Adrenal gland (tissue), 19 donors: ENCODE measurements at places on chromosomes 7 and 10. TPM values are rescaled to one million over a fixed set of nuclear protein-coding genes. Genes with fewer than 3 reads are reported as not detected.
A peak's percentile ranks its signal among the peaks of the same experiment; 100 is the strongest.

- no peak for DNase-seq
Measured at GRCh38 chr10:109417803-109418202, 505.5 kb downstream of the XPNPEP1 start.

The AGBL3 gene
- 2.0 TPM for polyA plus RNA-seq

DNA sequence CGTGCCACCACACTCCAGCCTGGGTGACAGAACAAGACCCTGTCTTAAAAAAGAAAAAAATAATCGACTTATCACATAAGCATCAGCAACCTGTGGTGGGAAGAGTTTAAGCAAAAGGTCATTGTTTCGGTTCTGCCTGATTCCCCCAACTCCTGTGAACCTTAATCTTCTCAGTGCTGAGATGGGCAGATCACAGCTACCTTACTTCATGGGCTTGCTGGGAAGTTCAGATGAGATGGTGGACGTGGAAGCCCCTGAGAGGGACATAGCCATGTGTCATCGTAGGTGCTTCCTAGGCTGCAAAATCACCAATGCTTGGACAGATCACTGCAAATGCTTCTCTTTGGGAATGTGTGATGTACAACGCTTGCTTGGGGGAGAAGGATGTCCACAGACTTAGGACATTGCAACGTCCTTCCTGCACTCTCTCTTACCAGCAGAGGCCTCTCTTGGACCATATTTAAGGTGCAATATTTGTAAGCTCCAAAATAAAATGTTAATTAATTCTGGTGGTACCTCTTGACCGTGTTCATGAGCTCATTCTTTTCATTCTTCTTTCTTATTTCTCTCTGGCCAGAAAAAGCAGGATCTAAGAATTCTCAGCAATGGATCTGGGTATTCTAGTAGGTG is 8.6 kb downstream of the GJD4 start:
- no peak for DNase-seq

The BCL7B gene
- 77.7 TPM for polyA plus RNA-seq

- DNase-seq = no peak
Measured at GRCh38 chr10:124375353-124375614, 43.4 kb downstream of the OAT start.

The NXPH1 gene
- polyA plus RNA-seq = 25.8 TPM

The A1CF gene
- not detected for polyA plus RNA-seq

- DNase-seq = no peak
Measured at GRCh38 chr7:112186300-112186699, 19.9 kb downstream of the DOCK4 start.

- DNase-seq = no peak
Measured at GRCh38 chr7:74294191-74294998, 5.2 kb downstream of the CLIP2 start.

GRCh38 chr10:123583639-123584418 is 82.3 kb upstream of the GPR26 start:
- peak; percentile 93 for DNase-seq

GRCh38 chr10:64219271-64220025 is 698.2 kb downstream of the REEP3 start:
- no peak for DNase-seq

- DNase-seq = no peak
Measured at GRCh38 chr10:68508090-68508489, 19.2 kb downstream of the SLC25A16 start.

- DNase-seq = no peak
Measured at GRCh38 chr7:41544241-41544640, 158.6 kb downstream of the INHBA start.

The CDH23 gene
- polyA plus RNA-seq = 20.2 TPM

The SHH gene
- 7.0 TPM for polyA plus RNA-seq

GRCh38 chr7:99699946-99700345 is 20.1 kb upstream of the CYP3A5 start:
- no peak for DNase-seq

- no peak for DNase-seq
Measured at GRCh38 chr7:115356139-115356746, 434.3 kb downstream of the MDFIC start.

DNA sequence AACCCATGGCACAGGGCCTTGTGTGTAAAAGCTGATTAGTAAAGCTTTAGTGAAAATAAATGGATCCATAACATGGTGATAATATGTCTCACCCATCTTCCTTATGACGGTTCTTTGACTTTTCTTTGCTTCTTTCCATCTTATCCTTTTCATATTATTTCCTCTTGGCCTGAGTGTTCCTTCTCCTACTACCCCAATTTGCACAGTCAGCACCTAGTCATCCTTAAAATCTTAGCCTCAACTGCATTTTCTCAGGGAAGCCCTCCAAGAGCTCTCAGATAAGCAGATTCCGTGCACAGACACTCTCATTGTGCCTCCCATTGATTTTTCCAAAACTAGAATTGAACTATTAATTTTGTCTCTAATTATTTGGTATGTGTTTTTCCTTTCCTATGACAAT is 112.4 kb downstream of the PTN start:
- DNase-seq = no peak

The CAV2 gene
- 14.8 TPM for polyA plus RNA-seq

DNA sequence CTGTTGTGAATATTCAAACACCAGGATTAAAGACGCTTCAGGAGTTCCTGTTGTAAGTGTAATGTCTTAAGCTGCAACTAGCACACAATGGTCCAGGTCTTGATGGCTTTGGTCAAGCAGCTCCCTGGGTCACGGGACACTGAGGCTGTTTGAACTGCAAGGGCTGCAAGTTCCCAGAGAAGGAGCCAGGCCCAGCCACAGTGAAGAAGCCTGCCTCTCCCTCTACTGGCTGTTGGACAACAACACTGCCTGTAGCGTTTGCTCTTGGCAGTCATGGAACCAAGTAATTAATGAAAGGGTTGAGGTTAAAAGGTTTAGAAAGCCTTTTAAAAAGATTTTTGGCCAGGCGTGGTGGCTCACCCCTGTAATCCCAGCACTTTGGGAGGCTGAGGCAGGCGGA is 31.9 kb upstream of the GUSB start:
- peak; percentile 55 for DNase-seq

GRCh38 chr7:130614449-130614848 is 54.1 kb downstream of the COPG2 start:
- no peak for DNase-seq

DNA sequence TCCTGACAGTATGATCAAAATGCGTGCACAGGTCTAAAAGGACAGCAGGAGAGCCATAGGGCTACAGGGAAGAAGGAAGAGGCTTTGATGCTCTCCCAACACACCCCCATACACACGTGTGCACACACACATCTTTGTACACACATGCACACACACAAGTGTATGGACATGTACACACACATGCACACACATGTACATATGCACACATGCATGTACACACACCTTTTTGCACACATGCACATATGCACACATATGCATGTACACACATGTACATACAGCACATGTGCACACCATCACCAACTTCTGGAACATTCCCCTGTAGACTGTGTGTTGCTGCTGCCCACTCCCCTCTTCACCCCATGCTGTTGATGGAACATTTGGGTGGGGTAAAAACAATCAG is 255.6 kb upstream of the CTBP2 start:
- no peak for DNase-seq

The GNGT1 gene
- polyA plus RNA-seq = not detected

The MRC1 gene
- 25.7 TPM for polyA plus RNA-seq

- DNase-seq = no peak
Measured at GRCh38 chr7:138460176-138460648, at the start of gene TRIM24. TSS of gene TRIM24 (plus strand) at chr7:138460259. CDS start at chr7:138460549, 290 bp downstream.

DNA sequence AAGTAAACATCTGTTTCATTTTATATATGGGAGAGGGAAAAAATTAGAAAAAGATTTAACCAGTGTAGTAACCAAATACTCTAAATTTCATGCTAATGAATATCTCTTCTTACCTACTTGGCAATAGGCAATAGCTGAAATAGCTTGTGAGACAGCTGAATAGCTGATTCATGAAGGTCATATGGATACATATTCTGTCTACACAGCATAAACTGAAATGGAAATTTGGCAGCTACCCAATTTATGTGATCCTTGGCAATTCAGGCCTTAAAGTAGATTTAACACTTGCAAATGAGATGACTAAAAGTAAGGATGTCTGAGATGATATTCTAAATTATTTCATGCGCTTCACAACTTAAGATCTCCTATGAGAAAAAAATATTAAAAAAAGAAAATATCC is 261.2 kb upstream of the SEMA3A start:
- DNase-seq = no peak

The STMP1 gene
- polyA plus RNA-seq = 52.4 TPM

The VPS41 gene
- polyA plus RNA-seq = 13.8 TPM

DNA sequence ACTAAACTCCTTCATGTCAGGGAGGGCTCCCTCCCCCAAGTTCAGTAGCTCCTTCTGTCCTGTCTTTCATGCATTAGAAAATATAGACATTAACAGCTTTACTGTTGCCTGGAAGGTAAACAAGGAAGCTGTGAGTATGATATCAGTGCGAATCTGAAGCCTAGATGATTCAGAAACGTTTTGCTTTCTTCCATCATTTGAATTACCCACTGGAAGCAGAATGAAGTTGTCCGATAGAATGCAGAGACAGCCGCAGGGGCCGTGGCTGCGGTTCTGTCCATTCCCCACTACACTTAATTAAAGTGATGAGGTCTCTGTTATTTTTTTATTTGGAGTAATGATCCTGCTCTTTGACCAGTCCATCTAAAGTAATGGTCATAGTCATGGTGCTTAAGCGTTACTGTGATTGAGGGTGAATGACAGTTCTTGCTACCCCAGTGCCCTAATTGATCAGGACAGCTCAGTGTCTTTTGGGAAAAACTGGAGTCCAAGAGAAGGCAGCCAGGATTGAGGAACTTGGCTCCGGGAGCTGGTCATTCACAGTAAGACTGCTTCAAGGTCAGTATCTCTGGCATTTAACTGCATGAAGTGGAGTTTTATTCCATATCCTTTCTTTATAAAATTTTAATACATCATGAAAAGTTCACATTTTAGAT is 69.9 kb downstream of the PTPRE start:
- DNase-seq = no peak

The GNG11 gene
- polyA plus RNA-seq = 39.0 TPM

The MYL7 gene
- polyA plus RNA-seq = not detected

DNA sequence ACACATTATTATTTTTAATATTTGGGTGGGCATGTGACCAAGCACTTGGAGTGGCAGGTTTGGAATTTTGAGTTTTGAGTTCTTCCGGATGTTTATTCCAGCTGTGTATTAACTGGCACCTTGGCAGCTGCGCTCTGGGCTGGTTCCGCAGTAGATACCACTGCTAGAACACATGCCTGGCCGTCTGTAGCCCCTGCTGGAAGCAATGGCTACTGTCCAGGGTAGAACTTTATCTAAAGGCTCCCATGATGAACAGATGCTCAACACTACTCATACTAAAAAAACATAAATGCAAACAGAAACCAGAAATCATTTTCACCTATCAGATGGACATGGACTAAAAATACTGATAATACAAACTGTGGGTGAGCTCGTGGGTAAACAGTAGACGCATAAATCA is 19.4 kb upstream of the SH3PXD2A start:
- no peak for DNase-seq

The OR2A42 gene
- 0.07 TPM for polyA plus RNA-seq

DNA sequence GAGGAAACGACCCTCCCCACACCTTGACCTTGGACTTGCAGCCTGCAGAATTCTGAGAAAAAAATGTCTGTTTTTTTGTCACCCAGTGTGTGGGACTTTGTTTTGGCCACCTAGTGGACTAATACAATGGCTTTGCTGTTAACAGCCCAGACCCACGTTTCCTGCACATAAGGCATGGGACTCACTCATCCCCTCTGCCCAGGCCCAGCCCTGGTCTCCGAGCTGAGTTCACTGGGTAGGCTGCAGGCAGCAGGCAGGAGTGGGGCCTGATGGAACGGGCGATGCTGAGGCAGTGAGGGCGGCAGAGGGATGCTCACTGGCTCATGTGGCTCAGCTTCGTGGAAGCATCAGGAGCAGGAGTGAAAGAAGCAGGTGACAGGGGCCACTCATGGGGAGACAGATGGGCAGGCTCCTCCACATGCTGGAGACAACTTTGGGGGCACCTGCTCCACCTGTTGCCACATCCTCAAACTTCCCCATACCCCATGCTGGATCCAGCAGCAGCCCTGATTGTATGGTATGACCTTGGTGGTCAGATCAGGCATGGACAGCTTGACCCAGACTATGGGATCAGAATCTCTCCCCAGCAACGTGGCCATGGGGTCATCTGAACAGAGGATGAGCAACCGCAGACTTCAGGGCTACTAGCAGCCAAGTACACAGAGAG is 65.8 kb upstream of the ANTXRL start:
- DNase-seq = no peak

DNA sequence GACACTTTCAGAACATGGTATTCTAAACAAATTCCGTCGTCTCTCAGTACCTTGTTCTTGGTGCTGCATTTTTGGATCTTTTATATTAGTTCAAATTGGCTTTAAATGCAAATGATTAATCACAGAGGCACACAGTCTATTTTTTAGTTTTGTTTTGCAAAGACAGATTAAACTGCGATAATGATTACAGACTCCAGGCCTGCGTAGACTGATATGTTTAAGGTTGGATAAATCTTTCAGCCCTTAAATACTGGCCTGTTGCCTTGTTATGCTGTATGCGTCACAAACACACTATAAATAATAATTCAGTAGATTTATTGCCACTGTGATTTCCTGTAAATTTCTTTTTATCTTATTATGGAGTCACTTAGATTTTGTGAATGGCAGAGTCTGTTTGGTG is 19.3 kb downstream of the CACNB2 start:
- no peak for DNase-seq

DNA sequence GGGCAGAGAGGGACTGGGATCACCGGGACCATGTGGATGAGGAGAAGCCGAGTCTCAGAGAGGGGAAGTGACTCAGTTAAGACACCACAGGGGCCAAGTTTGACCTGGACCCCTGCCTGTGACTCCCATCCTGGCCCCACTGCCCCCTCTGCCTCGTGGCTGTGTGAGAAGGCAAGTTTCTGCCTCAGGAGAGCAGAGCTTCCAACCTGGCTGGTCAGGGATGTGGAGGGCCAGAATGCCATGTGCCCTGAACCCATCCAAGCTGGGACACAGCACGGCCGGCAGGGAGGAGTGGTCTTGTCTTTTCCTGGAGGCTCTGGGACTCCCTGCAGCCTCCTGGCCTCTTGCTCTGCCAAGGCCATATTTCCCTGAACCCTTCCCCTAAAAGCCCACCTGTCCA is 19.5 kb downstream of the WDFY4 start:
- no peak for DNase-seq

The ARID5B gene
- polyA plus RNA-seq = 5.7 TPM

DNA sequence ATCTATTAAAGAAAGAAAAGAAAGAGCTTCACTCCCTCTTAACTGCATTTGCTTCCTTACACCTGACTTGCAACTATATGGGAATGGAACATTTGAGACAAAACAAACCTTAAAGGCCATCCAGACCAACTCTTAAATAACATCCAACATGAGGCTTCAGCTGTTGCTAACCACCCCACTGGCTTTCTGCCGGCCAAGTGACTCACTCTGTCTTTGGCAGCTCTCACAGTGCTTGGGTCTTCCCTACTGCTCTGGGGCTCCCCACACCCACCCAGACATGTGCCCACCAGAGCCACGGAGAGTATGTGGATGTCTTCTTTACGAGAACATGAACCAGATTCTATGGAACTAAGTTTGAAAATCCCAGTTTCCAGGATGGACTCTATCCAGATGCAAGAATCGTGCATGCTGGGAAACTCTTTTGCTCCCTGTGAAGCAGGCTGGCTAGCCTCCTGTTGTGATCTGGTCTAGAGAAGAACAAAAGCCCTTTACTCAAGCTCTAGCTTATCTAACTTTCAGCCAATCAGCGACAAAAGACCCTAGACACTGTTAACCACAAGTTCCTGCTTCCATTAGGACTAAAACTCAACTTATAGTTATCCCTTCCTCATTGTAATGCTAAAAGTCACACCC is 245.7 kb downstream of the TCERG1L start:
- DNase-seq = no peak
